ENCODE measurements at places on chromosomes 7 and 10.

GRCh38 chr7:121517591-121517990, 121.5 kb upstream of the FAM3C start:
- no peak for DNase-seq

GRCh38 chr10:8189458-8189857, 135.0 kb downstream of the GATA3 start:
- no peak for DNase-seq

DNA sequence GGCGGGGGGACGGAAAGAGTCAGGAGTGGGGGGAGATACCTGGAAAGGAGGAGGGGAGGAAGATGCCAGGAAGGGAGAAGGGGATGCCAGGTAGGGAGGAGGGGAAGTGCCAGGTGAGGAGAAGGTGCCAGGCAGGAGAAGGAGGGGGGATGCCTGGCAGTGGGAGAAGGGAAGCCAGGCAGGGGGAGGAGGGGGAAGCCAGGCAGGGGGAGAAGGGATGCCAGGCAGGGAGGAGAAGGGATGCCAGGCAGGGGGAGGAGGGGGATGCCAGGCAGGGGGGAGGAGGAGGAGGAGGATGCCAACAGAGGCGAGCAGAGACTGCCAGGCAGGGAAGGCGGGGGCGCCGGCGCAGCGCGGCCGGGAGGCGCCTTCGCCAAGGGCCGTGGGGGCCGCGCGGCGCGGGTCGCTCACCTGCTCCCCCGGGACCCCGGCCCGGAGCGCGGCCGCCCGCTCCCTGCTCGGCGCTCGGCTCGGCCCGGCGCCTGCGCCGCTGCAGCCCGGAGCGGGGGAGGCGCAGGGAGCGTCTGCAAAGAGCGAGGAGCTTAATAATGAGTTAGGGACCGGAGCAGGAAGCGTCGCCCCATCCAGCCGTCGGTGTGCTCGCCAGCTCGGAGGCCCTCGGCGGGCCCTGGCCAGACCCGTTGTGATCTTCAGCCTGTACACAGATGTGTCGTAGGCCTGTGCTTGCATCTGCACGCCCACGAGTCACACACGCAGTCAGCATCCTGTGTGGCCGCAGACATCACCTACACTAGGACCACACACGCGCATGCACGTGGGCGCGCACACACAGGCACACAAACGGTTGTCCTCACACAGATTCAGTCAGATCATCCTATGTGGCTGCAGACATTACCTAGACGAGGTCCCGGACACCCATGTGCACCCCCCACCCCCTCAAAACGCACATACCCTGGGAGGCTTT, 28.4 kb upstream of the SMARCD3 start:
- no peak for DNase-seq

GRCh38 chr7:46366526-46366925, 445.5 kb upstream of the IGFBP3 start:
- DNase-seq, result no peak

- DNase-seq, result no peak
These were observed 3.0 kb upstream of the NANOS1 start for GRCh38 chr10:119026301-119027110.

DNA sequence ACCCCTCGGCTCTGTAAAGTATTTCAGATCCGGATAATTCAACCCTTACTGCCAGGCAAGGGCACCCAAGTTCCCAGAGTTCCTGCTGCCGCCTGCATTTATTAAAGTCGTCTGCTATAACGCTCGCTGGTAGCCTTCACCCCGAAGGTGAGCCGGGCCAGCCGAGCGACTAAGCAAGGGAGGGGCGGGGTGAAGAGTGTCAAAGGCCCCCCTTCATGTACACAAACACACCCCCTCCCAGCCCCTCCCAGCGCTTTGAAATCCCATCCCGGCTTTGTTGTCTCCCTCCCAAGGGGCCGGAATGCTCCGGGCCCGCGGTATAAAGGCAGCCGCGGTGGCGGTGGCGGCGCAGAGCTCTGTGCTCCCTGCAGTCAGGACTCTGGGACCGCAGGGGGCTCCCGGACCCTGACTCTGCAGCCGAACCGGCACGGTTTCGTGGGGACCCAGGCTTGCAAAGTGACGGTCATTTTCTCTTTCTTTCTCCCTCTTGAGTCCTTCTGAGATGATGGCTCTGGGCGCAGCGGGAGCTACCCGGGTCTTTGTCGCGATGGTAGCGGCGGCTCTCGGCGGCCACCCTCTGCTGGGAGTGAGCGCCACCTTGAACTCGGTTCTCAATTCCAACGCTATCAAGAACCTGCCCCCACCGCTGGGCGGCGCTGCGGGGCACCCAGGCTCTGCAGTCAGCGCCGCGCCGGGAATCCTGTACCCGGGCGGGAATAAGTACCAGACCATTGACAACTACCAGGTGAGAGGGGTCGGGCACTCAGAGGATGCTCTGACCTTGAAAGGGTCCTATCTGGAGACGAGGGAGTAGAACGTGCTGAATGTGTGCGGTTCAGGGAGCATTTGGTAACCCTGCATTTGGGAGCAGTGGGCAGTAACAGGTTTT, at the start of gene DKK1:
DKK1 (plus strand) TSS at position 349 of the 889 bp plus-strand sequence; CDS start at position 503, 154 bp downstream.
- no peak for DNase-seq

DNA sequence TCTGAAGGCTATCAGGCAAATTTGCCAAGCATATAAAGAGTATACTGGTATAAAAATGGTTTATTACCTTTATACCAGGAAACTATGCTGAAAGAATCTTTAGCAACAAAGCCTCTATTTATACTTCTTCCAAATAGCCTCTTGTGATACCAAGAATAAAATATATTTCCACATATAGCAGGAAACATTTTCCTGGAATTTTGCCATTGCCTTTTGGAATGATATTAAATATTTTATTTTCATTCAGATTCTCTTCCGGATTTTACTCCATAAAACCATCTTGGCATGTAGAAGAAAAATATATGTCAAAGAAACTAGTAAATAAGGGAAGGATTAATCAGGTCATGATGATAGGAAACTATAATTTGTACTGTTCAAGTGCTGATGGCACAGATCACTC, 17.7 kb downstream of the SOSTDC1 start:
- no peak for DNase-seq

DNA sequence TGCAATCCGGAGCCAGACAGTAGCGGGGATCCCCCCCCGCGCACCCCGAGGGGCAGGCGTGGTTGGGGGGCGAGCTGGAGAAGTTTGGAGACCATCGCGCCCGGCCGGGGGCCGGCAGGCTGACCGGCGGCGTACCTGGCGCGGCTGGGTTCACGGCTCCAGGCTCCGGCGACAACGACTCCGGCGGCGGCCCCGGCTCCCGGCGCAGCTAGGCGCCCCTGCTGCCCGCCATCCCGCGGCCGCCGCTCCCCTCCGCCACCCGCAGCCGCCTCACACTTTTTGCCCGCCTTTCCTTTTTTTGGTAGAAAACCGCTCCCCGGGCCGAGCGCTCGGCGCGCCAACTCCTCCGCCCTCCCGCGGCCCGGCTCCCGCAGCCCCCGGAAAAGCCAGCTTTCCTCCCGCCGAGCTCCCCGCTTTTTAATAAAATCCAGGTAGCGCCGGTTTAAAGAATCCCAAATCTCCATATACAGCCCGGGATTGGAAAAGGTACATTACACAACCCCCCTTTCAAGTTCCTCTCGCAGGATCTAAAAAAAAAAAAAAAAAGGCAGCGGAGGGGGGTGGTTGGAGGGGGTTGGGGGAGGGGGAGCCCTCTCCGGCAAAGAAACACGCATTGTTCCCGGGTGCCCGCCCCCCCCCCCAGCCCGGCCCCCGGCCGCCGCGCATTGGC, at the start of gene TNRC18:
TNRC18 (minus strand) TSS at position 529 of the 670 bp plus-strand sequence. CDS start 2,588 bp downstream, outside the sequence.
- DNase-seq, result no peak

DNA sequence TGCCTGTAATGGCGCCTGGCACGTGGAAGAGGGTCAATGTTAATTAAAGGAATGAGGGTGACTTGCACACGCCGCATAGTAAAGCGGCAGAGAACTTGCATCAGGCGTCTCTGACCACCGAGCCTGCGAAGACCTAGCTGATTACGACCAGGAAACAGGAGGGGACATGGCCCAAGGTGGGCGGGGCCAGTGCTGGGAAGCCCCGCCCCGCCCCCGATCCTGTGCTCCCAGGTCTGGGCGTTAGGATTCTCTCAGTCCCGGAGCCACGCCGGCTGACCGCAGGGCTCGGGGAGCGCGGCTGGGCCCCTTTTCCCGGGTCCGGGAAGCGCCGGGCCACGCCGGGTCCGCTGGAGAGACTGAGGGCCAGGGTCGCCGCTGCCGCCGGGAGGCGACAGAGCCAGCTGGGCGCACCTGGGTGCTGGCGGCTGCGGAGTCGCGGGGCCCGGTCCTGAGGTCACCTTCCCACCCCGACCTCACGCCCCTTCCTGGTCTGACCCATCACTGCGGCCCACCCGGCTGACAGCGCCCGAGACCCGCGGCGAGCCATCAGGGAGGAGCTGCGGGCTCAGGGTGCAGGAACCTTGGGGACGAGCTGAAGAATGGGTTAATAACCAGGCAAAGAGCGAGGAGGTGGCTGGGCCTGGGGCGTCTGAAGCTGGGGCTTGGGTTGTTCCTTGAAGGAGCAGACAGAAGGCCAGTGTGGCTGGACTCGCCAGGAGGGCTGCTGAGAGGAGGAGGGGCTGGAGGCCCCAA, 23.0 kb upstream of the GRID1 start:
- DNase-seq, result no peak

Measured in GM12878 (cell line).